ENCODE measurements at places on chromosomes 3 and 15. TPM values are rescaled to one million over a fixed set of nuclear protein-coding genes. Genes with fewer than 3 reads are reported as not detected.

- no peak for DNase-seq
Observed at GRCh38 chr15:100784493-100785180, 95.0 kb upstream of the ALDH1A3 start.

DNA sequence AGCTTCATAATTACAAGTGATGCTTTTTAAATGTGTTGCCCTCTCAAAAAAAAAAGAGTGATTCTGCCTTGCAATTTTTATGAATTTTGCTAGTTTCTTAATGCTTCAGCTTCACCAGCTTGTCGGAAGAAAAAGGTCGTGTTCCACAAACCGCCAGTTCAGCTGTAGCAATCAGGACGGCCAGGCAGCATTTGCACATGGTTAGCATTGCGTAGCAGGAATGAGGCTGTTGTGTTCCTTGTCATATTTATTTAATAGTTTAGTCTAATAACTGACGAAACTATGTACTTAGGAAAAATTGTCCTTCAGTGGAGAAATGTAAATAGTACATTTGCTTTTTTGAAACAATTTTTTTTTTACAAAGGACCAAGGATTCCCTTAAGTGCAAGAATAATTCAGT is 64.9 kb upstream of the SELENOK start:
- no peak for DNase-seq

DNA sequence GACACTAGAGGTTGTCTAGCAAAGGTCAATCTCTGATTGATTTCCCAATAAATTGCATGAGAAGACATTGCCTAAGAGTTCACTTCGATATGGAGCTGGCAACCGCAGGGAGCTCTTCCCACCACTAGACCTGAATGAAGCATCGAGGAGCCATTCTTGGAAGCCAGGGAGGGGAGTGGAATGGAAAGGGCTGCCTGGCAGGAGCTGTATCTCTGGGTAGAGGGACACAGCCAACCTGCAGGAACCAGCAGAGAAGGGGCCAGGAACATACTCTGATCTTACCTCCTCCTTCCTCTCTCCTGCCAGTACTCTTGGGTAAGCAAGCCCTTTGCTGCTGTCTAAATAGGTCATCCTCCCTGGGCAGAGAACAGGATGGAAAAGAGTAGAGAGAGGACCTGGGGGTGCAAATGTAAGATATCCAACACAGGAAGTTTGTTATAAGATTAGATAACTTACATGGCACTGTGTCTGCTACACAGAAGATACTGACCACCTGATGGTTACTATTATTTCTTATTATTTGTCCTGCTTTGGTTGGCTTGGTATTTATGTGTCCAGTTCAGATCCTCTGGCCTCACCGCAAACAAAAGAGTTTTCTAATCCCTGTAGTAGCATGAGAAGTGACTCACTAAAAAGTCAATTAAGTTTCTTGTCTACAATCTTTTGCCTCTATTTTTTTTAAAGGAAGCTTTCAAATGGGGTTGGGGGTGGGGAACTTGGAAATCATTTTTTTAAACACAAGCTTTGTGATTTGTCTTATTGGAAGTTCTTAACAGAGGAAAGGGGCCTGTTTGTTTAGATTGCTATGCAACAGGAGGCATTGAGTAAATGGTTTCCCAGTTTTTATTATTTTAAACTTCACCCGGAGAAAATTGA is 156.7 kb upstream of the TSC22D2 start:
- DNase-seq: no peak

DNA sequence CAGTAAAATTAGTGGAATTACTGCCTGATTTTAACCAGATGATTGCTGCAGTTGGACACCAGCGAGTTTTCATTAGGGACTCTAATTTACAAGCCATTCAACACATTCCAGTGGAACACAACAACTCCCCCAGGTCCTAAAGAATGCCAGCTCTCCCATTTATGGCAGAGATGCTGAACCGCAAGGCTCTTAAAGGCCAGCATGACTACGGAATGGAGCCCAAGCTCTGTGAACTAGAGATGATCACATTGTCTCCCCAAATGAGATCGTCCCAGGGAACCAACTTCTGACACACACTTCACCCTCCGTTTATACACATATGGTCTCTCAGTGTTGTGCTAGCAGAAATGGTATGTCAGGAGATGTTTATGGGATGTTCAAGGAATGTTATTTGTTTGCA is 446.2 kb upstream of the NR2F2 start:
- DNase-seq: no peak

The ISLR gene
- total RNA-seq: 191 TPM

GRCh38 chr3:30970183-30970582 is 75.7 kb upstream of the GADL1 start:
- no peak for DNase-seq

DNA sequence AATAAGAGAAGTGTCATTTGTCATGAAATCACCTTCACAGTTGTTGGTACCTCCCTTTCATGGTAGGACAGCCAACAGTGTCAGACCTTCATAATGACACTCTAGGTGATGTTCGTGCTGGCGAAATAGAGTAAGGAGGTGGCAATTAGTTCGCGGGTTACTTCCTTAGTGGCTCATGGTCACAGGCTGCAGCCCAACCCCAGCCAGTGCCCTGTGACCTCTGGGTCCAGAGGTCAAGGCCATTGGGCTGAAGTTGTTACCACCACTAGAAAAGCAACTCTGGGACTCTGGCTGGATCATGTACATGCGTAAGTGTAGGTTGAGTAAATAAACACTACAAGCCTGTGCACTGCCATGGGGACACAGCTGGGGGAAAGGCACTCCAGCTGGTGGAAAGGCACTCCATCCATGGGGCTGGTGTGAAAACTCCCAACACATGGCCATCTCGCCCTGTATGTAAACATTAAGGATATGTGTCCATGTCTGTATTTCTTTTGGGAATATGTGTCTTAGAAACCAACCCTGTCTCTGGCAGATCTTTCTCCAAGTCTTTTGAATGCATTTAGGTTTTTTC is 106.7 kb downstream of the RYK start:
- no peak for DNase-seq

DNA sequence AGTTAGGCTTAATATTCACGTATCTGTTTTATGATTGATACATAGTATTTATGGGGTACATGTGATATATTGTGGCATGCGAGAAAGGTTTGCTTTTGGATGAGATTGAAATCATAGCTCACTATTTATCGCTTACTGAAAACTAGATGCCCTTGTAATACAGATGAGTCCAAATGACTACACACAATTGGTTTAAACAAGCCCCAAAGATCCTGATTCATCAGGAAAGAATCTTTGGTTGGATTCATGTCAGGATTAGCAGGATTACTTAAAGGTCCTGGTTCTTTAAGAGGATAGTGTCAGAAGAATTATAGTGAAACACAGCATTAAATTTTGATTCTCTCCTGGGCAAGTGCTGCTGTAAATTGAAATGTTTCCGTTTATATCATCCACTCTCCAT is 18.6 kb upstream of the AADAC start:
- DNase-seq: no peak

- no peak for DNase-seq
Observed at GRCh38 chr3:30954426-30954825, 60.0 kb upstream of the GADL1 start.

- peak; percentile 32 for DNase-seq
Observed at GRCh38 chr3:139173372-139174108, 128.8 kb upstream of the PRR23C start.

DNA sequence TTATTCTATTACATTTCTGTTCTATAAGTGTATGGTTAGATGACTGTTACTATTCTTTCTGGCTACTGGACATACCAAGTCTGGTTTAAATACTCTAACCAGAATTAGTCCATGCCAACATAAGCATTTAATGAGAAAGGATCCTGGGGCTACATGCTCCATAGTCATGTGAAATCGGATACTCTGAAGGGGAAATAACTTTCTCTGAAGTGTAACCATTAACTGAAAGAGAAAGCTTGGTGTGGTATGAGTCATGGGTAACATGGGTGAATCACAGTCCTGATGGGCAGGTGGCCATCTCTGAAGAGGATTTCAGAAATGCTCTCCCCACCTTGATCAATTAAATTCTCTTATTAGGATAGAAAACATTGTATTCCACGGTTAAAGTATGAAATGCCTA is 69.4 kb downstream of the FHIT start:
- DNase-seq: no peak

- no peak for DNase-seq
Observed at GRCh38 chr3:38609386-38610111, 39.9 kb downstream of the SCN5A start.

The SGO1 gene
- total RNA-seq: 0.79 TPM

The MORC1 gene
- total RNA-seq: not detected

GRCh38 chr3:172129498-172129849 is 90.1 kb downstream of the FNDC3B start:
- no peak for DNase-seq

DNA sequence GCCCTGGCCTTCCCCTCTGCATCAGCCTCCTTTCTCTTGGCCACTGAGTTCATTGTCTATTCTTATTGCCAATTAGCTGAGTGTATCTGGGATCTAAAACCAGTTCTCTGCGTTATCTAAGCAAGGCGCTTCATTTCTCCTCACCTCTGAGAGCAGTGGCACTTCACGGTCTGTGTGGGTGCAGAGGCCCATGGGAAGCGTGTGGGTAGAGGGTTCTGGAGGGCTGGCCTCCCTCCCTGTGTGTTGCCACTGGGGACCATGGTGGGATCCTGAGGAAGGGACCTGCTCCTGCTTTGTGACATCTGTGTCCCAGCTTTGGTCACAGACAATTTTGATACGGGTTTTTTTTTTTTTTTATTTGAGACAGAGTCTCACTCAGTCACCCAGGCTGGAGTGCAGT is 32.7 kb downstream of the EDEM1 start:
- DNase-seq: no peak

GRCh38 chr15:100595964-100596363 is 6.0 kb downstream of the LINS1 start:
- no peak for DNase-seq

The FAN1 gene
- total RNA-seq: 34.8 TPM

DNA sequence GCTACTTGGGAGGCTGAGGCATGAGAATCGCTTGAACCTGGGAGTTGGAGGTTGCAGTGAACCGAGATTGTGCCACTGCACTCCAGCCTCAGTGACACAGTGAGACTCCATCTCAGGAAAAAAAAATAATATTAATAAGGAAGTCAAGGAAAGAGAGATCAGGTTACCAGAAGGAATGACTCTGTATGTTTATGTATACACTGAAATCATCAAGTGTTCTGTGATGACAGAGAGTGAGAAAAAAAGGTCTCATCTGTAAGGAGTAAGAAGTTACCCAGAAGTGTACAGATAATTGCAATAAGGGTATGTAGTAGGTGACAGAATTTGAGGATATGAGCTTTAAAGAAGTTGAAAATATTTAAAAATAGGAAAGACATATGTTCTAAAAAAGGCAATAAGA is 4.3 kb upstream of the CCDC50 start:
- DNase-seq: no peak

DNA sequence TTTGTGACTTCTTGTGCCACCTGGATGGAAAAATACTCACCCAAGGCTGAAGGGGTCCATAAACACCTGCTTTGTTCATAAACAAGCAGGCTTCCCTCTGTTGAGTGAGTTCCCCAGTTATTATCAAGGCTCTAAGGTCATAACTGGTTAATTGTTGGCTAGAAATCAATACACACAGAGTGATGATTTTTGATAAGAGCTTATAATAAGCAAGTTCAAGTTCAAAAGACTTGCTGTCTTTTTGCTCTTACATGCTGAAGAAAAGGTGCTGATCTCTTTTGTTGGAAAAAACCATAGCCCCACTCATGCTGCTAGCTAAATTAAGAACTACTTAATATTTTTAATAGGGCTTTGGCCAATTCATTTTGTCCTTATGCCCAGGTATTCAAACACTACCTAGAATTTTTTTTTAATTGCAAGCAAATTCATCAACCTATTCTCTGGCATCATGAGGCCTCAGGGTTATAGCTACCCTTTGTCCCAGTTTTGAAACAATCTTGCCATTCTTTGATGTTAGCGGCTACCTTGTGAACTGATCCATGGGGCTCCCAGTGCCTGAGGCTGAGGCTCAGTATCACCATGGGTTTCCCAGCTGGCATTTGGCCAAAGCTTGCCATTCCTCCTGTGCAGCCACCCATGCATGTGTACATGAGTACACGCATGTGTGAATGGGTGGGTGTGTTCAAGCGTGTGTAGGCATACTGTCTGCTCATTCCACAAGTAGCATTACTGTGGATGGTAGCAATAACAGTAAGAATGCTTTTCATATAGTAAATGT is 127.6 kb upstream of the LPP start:
- DNase-seq: no peak

DNA sequence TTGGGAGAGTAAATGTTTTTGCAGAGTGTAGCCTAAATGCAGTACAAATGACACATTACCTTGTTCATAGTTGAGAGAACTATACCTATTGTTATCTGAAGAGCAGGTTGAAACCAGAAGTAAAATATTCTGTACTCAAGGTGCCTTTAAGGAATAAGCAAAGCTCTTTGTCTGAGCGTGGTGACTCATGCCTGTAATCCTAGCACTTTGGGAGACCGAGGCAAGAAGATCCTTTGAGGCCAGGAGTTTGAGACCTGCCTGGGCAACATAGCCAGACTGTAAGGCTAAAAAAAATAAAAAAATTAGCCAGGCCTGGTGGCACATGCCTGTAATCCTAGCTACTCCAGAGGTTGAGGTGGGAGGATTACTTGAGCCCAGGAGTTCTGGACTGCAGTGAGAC is 2.2 kb upstream of the RNF13 start:
- no peak for DNase-seq

The ZBED2 gene
- total RNA-seq: not detected

DNA sequence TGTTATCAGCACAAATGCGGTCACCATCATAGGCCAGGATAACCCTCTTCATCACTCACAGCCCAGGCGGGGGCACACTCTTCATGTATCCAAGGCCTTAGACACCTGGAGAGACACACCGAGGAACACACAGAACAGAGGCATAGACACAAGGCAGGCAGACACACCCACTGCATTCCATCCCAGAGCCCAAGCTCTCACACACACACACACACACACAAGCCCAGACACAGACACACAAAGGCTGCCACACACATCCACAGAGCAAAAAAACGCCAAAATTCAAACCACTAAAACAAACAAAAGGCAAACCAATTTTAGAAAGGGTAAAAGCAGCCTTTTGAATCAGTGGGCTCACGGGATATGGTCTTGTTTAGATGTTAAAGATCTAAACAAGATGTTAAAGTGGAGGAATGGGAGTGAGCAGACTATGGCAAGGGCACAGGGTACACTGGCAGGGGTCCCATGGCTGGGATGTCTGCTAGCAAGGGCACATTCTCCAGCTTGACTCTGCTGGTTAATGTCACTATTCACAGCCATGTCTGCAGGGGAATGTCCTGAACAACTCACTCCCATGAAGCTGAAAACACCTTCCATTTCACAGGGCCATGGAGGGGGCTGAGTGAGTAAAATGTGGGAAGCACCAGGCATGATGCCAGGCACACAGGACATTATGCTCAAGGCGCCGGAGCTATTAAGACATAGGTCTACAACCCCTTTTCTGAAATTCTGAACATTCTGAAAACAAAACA is 14.9 kb upstream of the CRABP1 start:
- no peak for DNase-seq

GRCh38 chr15:96052572-96053030 is 277.9 kb upstream of the NR2F2 start:
- DNase-seq: no peak

DNA sequence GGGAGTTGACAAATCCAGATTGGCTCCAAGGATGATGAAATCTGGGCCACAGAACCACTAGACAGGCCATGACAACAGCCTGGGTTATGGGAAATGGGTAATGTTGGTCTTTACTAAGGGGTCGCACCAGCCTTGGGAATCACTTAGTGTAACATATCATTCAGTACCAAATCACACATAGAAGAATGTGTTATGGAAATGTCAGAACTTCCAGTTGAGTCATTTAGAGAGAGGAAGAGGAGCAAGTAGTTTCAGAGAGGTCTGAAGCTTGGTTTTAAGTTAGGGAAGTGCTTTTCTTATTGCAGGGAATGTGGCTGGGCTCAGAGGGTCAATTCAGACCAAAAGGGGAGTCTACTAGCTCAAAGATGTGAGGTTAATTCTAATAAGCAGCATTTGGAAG is 241.6 kb upstream of the ZPLD1 start:
- no peak for DNase-seq
